ENCODE measurements at places on chromosomes 2 and 18.

GRCh38 chr2:129734343-129735034 is 245.0 kb upstream of the RAB6C start:
- no peak for DNase-seq

DNA sequence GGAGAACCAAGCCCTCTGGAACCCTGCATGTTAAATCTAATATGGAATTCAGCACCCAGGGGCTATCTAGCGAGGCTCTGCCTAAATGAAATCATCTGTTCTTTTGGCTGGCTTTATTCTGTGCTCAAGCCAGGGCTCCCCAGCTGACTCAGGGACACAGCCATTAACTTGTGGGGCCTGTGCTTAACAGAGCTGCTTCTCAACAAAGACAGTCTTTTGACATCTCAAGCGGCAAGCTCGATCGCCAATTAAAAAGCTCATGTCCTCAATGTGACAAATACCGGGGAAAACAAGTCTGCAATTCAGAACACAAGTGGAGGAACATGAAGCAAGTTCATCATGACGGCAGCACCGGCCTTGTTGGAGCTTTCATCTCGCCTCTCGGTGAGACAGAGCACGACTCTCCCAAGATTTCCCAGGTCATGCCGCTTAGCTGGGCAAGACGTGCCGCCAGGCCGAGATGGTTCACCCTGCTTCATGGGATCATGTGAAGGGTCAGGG is 64.9 kb downstream of the KLHL29 start:
- no peak for DNase-seq

DNA sequence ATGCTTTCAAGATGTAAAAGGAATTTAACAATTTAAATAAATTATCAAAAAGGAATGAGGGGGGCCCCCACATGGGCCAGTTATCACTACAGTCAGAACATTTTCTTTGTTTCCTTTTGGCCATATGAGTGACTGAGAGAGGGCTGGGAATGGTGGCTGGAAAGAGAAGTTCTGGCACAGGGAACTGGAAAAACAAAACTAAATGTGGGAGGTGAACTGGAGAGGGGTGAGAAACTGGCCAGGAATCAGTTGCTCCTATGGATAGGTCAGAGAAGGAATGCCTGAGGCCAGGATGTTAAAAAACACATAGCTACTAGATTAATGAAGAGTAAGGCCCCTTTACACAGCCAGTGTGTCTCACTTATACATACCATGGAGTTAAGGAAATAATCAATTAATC is 121.0 kb downstream of the RBMS1 start:
- no peak for DNase-seq

DNA sequence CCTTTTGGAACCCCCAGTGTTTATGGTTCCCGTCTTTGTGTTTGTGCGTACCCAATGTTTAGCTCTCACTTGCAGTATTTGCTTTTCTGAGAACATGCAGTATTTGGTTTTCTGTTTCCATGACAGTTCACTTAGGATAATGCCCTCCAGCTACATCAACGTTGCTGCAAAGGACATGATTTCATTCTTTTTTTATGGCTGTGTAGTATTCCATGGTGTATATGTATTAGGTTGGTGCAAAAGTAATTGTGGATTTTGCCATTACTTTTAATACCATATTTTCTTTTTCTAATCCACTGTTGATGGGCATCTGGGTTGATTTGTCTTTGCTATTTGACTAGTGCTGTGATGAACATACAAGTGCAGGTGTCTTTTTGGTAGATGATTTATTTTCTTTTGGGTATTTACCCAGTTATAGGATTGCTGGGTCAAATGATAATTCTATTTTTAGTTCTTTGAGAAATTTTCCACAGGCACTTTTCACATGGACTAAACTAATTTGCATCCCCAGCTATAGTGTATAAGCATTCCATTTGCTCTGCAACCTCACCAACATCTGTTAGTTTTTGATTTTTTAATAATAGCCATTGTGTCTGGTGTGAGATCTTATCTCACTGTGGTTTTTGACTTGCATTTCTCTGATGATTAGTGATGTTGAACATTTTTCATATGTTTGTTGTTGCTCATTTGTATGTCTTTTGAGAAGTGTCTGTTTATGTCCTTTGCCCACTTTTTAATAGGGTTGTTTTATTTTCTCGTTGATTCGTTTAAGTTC is 63.6 kb downstream of the CERS6 start:
- DNase-seq: no peak

- no peak for DNase-seq
Measured at GRCh38 chr2:32668254-32668653, 40.4 kb downstream of the TTC27 start.

DNA sequence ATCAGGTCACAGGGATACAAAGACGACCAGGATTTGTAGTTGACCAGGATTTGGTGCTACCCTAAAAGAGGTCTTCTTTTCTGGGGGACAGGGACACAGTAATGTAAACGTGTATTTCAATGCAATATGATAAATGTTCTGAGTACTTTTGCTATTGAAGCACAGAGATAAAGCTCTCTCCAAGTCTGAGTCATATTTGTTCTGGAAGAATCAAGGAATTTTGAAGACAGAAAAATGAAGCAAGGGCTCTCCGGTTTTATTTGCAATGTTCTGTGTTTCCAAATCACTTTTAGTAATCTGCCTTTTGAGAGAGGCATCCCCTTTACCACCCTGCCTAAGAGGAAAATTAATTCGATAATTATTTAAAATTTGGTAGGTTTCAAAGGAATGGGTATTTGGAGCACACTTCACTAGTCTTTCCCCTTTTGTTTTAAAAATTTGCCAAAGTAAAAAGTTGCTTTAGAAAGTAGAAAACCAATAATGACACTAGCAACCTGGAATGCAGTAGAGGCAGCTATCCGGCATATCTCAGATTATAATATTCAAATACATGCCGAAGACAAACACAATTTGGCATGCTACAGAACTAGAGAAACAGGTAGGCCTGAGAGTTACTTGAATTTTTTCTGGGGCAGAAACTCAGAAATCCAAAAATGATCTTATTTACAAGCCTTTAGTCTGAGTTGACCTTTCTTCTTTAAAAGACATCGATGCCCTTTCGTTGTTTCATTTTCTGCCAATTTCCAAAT is 82.7 kb downstream of the MREG start:
- no peak for DNase-seq

GRCh38 chr18:59062643-59063006 is 77.1 kb upstream of the SEC11C start:
- no peak for DNase-seq

GRCh38 chr2:110107092-110108079 is 8.2 kb downstream of the MALL start:
- no peak for DNase-seq

- DNase-seq: no peak
Measured at GRCh38 chr2:60676706-60677330, 79.2 kb upstream of the PAPOLG start.
